ENCODE measurements at places on chromosomes 13 and 19.

- DNase-seq, result peak; percentile 39
These were observed 10.1 kb downstream of the OR1I1 start for GRCh38 chr19:15091918-15092753.

GRCh38 chr19:5494773-5495172 lies 39.6 kb downstream of the ZNRF4 start:
- DNase-seq, result no peak

- DNase-seq, result no peak
These were observed 5.0 kb upstream of the MTMR6 start for GRCh38 chr13:25292301-25292700.

DNA sequence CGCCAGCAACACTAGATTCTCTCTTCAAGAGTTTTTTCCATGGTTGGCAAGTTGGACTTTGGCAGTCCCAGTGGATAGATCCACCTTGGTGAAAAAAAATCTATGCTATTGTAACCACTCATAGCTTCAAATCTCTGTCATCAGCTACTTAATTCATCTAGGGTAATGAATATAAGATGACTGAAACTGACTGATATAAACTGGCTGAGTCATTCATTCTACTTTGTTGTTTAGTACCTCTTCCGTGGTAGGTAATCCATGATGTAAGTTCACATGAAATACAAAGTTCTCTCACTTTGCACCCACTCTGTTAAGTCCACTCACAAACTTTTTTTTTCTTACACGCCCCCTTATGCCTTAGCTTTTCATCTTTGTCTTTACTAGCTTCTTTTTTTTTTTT lies 1381.5 kb downstream of the SLITRK5 start:
- no peak for DNase-seq

GRCh38 chr19:16041299-16041990 lies 34.9 kb upstream of the TPM4 start:
- DNase-seq, result peak; percentile 93

All from stimulated activated CD8-positive, alpha-beta memory T cell treated with anti-CD3 and anti-CD28 coated beads, Interleukin-4, amount 100 ng/mL, for 48 hours (primary cell).